ENCODE measurements at places on chromosomes 2 and 18. TPM values are rescaled to one million over a fixed set of nuclear protein-coding genes. Genes with fewer than 3 reads are reported as not detected.

Gene CHRNA1
- total RNA-seq = not detected

Gene MC2R
- total RNA-seq = not detected

Gene SRD5A2
- 0.02 TPM for total RNA-seq

Gene VWC2L
- not detected for total RNA-seq

Gene SMC6
- 32.3 TPM for total RNA-seq

Gene VSNL1
- not detected for total RNA-seq

Gene BMP10
- not detected for total RNA-seq

Gene KCNS3
- total RNA-seq = 1.3 TPM

Gene CFAP65
- total RNA-seq = 0.22 TPM
